GDM1 (cell line): ENCODE measurements at places on chromosomes 1 and 21.

DNA sequence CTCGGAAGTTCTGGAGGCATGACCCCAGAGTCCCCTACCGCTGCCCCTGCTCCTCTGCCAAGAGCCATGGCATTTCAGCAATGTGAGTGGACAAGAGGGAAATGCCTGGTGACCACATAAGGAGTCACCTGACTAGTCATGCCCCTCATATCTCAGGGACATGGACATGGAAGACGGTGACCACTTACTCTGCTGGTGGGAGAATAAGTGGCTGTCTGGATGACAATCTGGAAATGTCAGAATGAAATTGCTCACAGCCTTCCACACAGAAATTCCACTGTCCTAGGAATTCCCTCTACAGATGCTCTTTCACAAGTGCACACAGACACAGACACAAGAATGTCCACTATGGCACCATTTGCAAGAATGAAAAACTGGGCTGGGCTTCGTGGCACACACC is 24.3 kb upstream of the PLEKHG5 start:
- no peak for DNase-seq

DNA sequence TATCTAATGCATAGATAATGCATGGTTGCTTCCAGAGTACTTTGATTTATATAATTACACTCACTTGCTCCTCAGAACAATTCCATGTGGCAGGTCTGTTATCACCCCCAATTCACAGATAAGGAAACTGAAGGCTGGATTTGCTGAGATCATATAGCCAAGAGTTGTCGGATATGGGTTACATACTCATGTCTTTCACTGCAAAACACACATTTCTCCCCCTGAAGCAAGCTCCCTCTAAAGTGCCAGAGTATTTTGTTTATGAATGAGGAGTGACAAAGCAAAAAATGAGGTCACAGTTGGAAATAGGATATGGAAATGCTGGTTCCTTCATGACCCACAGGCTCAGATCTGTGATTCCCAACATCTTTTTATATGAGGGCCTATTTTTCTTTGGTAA is 134.2 kb downstream of the ROR1 start:
- no peak for DNase-seq

- no peak for DNase-seq
Measured at GRCh38 chr1:33310702-33311101, 10.2 kb downstream of the A3GALT2 start.

DNA sequence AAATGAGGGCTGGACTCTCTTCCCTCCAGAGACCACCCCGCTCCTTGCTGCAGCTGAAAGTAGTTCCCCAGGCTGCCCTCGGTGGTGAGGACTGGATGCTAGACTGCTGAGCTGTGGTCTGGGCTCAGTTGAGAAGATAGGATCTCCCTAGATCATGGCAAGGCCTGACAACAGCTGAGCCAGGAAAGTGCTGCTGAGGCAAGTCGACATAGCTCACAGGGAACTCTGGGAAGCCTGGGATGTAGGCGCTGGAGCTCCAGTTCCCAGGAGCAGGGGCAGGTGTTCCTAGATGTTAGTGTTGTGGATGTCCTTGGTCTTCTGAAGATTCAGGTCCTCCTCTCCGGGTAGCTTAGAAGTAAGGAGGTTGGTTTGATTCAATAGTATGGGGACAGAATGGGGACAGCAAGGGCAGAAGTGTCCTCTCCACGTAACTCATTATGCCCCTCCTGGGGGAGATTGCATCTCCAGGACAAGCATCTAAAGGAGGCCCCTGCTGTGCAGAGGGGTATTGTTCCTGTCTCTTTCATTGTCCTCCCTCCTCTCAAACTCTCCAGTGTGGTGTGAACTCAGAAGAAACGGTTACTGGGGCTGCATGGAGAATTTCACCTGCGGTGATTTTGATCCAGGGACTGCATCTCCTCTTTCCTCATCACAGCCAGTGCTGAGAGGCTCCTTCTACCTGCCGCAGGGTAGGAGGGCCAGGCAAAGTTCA is 3.7 kb downstream of the CYB561D1 start:
- DNase-seq = no peak

GRCh38 chr1:20212685-20213331 is 26.5 kb upstream of the PLA2G2C start:
- no peak for DNase-seq

GRCh38 chr1:115837740-115838421 is 3.0 kb downstream of the NHLH2 start:
- no peak for DNase-seq

DNA sequence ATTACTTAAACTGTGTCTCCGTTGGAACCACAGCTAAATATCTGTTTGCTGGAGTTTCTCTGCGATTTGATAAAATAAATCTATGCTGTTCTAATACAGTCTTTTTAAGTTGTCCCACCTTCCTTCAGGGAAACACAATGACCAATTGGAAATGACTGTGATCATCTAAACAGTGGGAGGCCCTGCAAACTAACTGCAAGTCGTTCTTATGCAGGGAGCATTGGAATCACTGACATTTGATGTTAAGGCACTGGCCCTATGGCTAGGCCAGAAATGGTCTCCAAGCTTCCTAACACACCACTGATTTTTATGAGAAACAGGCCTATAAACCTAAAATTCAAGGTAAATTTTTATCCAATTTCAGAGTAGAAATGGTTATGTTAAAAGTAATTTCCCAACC is 645.2 kb downstream of the LMO4 start:
- no peak for DNase-seq

GRCh38 chr1:173009597-173009996 is 41.1 kb downstream of the TNFSF18 start:
- DNase-seq = no peak

GRCh38 chr1:246730839-246731238 is 6.6 kb downstream of the SCCPDH start:
- no peak for DNase-seq

DNA sequence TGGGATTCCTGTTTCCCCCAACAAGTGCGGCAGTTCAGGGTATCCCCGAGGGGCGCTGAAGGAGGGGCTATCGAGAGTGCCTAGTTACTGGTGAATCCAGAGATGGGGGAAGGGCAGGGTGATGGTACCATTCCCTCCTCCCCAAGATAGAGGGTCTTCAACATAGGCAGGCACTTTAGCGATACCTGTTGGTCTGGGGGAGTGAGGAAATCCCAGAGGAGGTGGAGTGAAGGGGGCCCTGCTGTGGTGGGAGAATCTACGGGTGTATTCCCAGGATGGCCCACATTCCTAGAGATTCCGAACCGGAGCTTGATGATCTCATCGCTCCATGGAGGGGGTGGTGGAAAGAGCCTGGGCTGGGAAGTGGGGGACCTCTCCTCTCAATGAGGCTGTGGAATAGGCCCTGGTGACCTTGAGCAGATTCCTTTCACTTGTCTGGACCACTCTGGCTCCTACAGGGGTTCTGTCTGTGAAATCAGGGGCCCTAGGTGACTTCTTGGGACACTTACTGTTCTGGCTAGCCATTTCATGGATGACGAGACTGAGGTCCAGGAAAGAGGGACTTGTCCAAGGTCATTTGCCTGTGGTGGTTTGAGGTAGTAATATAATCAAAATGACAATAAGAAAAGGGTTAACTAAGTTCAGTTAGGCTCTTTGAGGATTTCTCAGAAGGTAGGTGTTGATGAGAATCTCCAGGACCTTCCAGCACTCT is 52.7 kb upstream of the SYNC start:
- DNase-seq = no peak

DNA sequence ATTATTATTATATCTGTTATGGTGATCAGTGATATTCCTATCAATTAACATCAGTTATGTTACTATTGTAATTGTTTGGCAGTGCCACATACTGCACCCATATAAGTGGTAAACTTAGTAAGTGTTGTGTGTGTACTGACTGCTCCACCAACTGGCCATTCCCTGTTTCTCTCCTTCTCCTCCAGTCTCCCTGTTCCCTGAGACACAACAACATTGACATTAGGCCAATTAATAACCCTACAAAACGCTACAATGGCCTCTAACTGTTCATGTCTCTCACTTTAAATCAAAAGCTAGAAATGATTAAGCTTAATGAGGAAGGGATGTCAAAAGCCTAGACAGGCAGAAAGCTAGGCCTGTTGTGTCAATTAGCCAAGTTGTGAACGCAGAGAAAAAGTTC is 6.6 kb upstream of the THRAP3 start:
- DNase-seq = no peak

- no peak for DNase-seq
Measured at GRCh38 chr1:220527908-220528678, at the start of gene MARK1. Gene MARK1, plus strand, starts transcription at chr1:220528136. Its CDS starts 687 bp downstream, at chr1:220528823.

- no peak for DNase-seq
Measured at GRCh38 chr1:209190591-209191261, 392.8 kb upstream of the CAMK1G start.

DNA sequence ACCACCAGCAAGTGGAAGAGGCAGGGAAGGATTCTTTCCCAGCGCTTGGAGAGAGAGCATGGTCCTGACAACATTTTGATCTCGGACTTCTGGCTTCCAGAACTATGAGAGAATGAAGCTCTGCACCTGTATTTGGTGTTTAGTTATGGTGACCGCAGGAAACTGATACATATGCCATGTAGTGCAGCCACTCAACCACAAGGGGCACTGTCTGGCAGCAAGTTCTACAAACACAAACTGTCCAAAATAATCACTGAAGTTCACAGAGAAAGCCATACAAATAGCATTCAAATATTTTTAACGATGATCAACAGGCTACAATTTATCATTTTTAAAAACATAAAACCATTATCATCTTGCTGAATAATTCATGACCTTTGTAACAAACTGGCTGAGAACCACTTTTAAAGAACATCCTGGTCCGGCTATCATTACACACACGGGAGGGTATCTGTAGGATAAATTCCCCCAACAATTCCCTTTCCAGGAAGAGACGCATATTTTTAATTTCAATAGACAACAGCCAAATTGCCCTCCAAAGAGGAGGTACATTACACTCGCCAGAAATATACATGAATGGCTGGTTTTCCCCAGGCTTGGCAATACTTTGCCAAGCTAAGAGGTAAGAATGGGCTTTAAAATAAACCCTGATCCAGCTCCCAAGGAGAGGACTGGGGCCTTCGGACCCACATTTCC is 9.2 kb upstream of the CBR3 start:
- no peak for DNase-seq

DNA sequence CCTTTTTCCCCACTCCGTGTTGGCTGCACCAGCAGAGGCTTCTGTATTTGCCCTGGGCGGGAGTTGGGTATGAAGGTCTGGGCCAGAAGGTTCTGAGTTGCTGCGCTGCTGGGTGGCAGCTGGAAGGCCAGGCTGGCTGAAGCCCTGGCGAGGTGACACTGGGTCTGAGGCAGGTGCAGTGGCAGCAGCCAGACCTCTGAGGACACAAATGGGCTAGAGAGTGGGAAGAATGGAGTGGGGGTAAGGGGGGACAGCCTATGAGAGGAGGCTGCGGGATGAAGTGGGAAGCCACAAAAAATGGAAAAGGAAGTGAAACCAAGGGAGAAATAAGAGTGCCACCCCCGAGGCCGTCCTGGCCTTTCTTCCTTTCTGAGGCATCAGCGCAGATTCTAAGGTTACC is 53.2 kb downstream of the STX6 start:
- DNase-seq = no peak

GRCh38 chr1:201739080-201739479 is 89.9 kb upstream of the IPO9 start:
- DNase-seq = no peak

DNA sequence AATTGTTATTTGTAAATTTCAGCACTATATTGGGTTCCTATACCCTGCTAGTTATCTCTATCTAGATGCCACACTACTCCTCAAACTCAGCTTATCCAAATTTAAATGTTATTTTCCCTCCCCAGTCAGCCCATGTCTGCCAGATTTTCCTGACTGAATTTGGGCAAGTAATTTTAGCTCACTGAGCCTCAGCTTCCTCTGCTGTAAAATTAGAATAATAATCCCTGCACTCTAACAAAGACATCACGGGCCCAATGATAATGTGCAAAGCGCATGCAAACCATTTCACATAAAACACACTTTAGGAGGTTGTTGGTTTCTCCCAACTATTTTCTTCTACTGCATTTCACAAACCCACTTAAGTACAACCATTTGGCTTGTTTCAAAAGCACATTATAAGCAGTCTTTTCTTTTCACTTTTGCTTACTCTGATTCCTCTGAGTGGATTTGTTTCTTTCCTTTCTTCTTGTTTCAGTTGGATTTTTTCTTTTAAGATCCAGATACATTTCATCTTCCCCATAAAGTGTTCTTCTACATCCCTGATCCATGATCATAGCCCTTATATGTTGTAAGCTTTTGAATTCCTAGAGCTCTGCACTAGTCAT is 152.8 kb upstream of the DPT start:
- DNase-seq = no peak
